ENCODE measurements at places on chromosomes 12 and 14.

GRCh38 chr14:105056303-105056831, 8.9 kb downstream of the GPR132 start:
- DNase-seq: no peak

DNA sequence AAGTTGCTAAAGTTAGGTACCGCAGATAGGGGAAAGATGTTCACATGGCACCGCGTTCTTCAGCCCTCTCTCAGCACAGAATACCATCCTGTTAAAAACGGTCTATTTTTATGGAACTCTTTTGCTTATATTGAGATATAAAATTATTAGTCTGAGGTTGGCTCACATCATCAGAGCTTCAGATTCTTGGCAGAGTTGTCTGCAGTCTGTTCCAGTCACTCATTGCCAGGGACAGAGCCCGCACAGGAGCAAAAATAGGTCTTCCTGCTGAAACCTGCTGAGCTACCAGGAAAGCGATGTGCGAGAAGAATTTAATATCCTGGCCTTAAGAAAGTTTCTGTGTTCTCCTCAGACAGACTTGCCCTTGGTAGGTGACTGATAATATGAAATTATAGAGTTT, 249.8 kb downstream of the VRK1 start:
- no peak for DNase-seq

DNA sequence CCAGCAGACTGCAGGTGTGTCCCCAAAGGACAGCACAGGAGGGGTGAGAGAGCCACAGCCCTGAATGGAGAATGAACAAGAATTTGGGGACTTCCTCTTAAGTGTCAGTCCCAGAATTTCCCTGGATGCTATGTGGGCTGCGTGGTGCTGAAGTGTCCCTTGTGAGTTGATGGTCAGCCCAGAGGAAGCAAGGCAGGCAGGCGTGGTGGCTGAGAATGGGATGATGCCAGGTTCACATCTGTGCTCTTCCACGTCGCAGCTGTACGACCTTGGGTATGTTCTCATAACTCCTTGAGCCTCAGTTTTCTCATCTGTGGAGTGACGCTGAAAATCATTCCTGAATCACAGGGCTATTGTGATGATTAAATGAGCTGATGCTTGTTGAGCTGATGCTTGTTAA, 62.1 kb upstream of the GPATCH2L start:
- no peak for DNase-seq

- DNase-seq: no peak
These were observed 17.1 kb downstream of the SPX start for GRCh38 chr12:21543151-21543550.

DNA sequence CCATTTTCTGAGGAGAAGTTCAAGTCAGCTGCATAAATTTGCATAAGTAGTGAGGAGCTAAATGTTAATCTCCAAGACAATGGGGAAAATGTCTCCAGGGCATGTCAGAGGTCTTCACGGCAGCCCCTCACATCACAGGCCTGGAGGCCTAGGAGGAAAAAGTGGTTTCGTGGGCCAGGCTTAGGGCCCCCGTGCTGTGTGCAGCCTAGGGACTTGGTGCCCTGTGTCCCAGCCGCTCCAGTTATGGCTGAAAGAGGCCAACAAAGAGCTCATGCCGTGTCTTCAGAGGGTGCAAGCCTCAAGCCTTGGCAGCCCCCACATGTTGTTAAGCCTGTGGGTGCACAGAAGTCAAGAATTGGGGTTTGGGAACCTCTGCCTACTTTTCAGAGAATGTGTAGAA, 41.9 kb upstream of the RD3L start:
- DNase-seq: no peak

All from Calu3 (cell line).